ENCODE measurements at places on chromosomes 7 and 10.

DNA sequence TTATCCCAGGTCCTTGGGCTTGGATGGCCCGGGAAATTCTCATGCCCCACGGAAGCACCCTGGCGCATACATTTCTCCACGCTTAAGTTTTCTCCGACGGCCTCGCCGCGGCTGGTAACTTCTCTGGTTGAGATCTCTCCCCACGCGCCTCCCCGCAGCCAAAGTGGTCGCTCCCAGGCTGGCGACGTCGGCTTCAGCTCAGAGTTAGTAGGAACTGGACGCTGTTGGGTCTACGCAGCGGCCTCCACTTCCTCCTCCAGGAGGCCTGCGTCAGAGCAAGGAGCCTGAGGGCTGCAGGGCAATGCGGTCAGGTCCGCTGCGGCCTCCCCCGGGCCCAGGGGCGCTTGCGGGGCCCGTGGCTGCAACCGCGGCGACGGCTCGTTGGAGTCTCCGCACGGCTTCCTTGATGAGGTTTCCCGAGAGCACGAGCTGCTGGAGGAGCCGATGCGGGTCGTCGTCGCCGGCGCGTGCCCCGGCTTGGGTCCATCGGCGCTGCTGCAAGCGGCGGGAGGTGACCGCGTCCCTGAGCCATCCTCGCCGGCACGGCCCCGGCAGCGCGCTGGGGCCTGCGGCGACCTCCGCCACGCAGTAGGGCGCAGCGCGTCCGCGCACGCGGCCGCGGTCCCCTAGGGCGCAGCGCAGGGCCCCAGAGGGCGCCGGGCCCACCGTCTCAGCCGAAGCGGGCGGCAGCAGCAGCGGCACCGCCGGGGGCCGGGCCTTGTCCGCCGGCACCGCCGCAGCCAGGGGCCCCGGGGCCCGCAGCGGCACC lies 744 bp downstream of the FRAT2 start:
- peak; percentile 25 for DNase-seq

DNA sequence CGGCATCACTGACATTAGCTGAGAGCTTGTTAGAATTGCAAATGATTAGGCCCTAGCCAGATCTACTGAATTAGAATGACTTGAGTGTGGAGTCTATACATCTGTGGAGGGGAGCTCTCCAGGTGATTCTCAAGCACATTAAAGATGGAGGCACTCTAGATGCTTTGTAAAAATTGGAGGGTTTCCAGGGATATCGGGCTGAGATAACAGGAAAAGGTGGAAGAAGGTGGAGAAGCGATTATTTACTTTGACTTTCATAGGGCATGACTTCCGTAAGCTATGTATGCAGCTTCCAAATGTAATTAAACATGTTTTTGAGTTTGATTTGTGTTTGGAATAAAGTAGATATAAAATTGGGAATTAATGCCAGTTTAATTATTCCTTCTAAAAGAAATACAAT lies 235.0 kb upstream of the PTN start:
- DNase-seq, result no peak

- no peak for DNase-seq
Observed at GRCh38 chr10:99760321-99760720, 22.1 kb upstream of the ABCC2 start.

DNA sequence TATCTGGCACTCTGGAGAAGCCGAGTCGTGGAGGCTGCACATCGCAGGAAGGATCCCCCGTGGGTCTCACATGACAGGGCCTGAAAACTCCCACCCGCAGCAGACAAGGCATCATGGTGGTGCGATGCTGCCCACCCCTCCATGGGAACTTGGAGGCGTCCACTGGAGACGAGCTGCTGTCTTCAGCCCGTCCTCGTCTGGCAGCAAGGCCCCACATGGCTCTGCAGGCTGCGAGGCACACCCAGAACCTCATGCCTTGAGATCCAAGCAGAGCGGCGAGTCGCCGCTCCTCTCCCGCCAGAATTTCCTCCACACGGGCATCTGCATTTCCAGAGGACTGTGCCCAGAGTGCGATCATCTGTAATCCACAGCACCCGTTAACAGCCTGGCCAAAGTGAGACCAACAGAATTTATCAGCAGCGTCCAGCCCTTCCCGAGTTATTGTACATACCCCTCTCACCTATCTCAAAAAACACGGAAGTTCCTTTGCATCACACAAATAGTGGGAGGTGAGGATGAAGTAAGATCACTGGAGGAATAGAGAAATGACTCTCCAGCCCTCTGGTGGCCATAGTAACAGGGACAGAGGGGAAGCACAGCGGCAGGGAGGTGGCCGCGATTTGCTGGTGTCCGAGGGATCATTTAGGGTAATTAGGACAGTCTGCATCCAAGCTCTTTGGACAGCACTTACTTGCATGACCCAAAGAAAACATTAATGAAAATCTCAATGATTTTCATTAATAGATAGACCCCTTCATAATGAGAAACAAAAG lies 292.4 kb downstream of the USP6NL start:
- no peak for DNase-seq

DNA sequence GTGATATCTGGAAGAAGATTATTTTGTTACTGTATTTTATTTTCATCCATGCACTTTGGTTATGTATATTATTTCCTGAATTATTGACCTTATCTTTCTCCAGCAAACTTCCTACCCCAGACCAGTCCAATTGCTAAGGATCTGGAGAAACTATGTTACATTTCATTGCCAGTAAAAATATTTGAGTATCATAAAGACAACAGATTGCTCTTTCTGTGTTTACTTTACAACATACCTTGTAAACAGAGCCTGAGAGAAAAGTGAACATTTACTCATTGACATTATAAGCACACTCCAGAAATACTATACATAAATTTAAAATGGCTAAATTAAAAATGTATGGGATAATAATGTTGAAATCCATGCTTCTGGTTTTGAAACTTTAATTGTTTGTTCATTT lies 186.2 kb upstream of the FAM3C start:
- DNase-seq, result peak; percentile 16

GRCh38 chr10:86970982-86971231 lies 2.6 kb downstream of the ADIRF start:
- no peak for DNase-seq

- DNase-seq, result no peak
Observed at GRCh38 chr7:2510130-2510776, 9.3 kb upstream of the LFNG start.

DNA sequence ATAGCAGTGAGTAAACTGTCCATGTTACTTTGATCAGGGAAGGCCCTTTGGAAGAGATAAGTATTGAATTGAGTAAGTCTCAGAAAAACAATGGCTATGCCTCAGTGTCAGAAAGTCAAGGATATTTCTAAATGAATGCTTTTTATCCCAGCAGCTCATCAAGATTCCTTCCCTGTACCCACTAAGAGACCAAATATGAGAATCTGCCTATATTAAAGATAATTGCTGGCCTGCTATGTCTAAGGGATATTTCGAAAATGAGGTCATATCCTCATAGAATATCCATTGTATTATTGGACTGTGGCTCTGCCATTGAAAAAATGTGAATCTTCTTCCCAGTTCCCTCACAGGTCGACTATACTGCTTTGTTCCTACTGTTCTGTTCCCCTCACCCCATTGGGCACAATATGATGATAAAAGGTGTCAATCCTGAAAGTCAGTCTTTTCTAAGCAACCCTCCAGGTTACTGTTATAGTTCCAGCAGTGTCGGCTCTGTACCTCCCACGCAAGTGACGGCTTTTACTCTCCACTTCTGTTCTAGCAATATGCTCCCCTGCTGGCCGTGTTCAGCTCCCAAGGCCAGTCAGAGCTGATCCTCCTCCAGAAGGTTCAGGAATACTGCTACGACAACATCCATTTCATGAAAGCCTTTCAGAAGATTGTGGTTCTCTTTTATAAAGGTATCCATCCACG lies 51.7 kb downstream of the BZW2 start:
- DNase-seq, result no peak

GRCh38 chr7:135168489-135169140 lies 1.9 kb downstream of the CYREN start:
- DNase-seq, result no peak

- no peak for DNase-seq
Observed at GRCh38 chr7:116692401-116693308, 20.7 kb downstream of the MET start.

GRCh38 chr10:7171825-7172224 lies 239.0 kb downstream of the SFMBT2 start:
- no peak for DNase-seq

GRCh38 chr10:3398825-3399646 lies 226.5 kb upstream of the PITRM1 start:
- no peak for DNase-seq

- no peak for DNase-seq
Observed at GRCh38 chr10:124997771-124998623, 56.1 kb downstream of the ZRANB1 start.

DNA sequence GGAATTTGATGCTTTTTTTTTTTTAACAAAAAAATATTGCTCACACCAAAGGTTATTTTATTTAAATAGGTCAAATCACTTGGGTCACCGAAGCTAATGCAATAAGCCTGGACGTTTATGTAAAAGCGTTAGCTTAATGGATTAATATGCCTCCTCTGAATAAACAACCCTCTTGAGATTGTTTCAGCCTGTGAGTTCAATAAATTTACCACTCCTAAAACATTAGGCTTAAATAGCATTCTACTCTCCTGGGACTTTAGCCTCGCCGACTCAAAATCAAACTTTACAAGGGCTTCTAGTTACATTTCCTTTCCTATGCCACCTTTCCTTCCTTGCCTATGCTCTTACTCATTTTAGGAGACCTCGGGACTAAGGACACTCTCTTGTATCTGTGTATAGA lies 79.3 kb downstream of the DNAJB9 start:
- DNase-seq, result no peak

DNA sequence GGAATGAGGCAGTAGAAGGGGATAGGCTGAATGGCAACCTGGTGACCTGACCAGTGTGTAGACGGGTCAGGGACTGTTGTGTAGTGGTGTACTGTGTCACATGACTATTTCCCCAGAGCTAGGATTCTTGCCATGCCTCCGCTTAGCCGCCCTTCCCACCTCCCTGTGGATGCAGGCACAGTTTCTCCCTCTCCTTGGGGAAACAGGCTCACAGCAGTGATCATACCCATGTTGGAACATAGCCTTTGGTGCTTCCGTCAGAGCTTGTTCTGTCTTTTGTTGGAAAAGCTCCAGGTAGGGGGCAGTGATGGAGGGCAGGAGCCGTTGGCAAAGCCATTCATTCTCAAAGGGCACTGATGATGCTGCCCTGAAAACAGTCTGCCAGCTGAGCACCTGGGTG lies 44.3 kb downstream of the OGDH start:
- no peak for DNase-seq

GRCh38 chr10:113420057-113420732 lies 132.7 kb upstream of the HABP2 start:
- DNase-seq, result no peak
